GM03348 (cell line): ENCODE measurements at places on chromosomes 2 and 18.
A peak's percentile ranks its signal among the peaks of the same experiment; 100 is the strongest.

DNA sequence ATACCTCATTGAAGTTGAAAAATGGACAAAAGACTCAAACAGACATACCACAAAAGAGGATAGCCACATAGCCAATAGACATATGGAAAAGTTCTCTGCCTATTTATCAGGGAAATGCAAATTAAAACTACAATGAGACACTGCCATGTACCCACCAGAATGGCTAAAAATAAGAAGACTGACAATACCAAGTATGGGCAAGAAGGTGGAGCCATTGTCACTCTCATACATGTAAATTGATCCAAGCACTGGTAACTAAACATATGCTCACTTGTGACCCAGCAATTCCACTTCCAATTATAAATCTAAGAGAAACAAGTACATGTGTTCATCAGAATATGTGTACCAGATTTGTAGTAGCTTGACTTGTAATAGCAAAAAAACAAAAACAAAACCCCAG lies 4.6 kb downstream of the LOXHD1 start:
- no peak for DNase-seq

DNA sequence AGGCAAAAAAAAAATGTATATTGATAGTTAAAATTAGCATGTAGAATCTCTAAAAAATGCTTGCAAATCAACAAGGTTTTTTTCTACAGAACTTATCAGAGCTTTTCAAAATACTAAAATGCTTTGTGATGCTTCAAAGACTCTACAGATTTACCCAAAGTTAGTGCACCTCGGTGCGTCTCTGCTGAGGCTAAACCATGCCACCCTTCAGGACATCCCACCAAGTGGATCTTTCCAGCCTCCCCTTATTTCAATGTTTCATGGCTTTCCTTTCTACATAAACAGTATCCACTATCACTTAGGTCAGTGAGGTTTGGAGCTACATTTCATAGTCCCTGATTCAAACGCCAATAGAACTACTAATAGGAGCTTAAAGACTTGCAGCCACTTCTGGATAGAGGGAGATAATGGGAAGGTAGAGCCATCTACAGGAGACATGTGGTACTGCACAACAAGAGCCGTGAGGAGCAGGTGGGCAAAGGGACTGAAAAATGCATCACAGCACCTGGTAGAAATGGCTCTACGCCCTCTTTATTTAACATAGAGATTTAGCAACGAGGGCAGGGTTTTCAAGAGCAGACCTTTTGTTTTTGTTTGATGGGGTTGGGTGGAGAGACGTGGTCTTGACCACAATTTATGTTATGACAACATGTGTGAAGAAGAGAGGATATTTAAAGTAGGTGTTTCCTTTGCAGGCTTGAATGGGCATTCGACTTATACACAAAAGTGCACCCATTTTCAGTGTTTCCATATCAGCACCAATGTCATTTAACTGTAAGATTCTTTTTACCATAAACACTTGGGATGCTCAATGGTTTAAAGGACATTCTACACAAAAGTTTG lies 56.1 kb upstream of the SLC35G4 start:
- DNase-seq, result peak; percentile 79

DNA sequence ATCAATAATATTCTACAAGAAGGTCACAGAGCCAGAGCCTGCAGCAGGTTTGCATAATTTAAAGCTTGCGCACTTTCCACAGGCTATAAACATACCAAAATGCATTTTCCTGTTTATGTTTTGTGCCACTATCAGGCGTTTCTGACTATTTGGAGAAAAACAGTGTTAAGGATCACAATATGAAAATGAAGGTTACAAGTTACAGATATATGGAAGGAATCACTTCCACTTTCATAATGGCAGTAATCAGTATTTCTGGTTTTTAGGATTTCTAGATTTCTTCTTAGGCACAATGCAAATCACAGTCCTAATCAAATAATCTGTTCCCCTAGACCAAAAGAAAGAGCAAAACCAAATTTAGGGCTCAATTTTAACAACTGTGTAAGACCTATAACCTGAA lies 279.5 kb downstream of the NBAS start:
- no peak for DNase-seq

DNA sequence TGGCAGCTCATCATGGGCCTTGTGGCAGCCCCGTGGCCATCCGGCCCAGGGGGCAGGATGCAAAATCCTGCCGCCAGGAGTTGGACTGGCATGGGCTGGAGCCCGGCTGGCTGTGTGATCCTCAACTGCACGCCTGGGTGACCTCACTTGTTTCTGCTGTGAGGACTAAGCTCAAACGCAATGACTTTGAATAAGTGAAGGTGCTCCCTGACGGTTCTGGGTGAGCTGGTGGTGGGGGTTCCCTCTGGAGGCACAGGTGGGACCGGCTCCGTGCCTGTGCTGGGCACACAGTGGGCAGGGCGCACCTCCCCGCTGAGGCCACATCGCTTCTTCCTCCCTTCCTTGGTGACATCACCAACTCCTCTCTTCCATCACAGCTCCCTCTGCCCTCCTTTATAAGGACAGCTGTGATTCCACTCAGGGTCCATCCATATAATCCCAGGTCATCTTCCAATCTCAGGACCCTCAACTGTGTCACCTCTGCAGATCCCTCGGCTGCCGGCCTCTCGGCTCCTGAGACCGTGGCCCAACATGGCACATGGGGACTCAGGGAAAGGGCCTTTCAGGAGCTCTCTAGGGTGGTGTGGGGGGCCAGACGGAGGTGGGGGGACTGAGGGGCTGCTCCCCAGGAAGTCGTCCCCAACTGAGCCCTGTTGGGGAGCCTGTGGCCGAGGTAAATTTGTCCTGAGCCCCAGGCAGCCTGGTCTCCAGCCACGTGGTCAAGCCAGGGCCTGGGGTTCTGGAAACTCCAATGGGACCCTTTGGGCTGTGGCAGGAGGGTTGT lies 75.5 kb upstream of the ODC1 start:
- DNase-seq, result no peak

GRCh38 chr2:143311426-143311825 lies 182.2 kb downstream of the ARHGAP15 start:
- DNase-seq, result no peak

DNA sequence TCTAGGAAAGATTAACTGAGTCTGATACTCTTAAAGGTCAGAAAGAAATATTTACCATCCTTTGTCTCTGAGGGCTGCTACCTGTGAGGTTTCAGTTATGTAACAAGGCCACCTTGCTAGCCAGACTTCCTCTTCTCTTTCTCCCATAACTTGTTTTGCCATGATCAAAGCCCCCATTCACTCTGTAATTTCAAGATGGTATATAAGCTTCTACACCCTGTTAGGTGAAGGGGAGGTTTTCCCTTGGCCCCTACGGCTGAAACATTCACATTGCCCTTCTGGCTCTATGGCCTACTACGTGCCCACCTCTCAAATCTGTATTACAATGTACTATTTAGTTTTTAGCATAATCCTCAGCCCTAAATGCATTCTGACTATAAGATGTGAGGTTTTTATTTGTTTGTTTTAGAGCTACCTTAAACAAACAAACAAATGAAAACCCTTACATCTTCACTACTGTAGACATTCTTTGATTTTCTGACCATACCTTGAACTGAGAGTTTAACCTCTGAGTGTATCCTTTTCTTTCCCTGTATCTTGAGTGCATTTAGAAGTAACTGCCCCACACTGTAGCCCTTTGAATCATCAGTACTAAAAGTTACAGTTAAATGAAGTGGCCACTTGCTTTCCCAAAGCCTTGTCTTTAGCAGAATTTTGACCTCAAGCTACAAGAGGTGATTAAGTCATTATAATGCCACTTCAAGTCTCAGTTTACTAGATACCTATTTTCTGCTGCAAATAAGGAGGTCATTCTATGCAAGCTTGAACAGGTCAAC lies 332.2 kb downstream of the SOCS6 start:
- DNase-seq, result no peak

DNA sequence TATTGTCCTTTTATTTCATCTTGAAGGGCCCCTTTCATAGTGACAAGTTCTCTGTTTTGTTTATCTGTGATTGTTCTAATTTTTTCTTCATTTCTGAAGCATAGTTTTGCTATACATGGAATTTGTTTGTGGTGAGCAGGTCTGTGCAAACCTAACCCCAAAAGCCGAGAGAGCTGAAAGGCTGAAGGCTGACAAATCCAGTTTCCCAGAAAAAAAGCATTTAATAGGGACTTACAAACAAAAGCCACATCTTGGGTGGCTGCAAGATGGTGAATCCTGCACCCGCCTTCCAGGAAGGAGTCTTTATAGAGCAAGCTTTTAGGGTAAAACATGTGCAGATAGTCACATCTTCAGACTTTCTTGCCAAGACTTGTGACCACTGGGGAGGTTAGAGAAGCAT lies 473.4 kb upstream of the TRIB2 start:
- no peak for DNase-seq

GRCh38 chr2:242002944-242003343 lies 133.4 kb downstream of the RTP5 start:
- DNase-seq, result no peak

DNA sequence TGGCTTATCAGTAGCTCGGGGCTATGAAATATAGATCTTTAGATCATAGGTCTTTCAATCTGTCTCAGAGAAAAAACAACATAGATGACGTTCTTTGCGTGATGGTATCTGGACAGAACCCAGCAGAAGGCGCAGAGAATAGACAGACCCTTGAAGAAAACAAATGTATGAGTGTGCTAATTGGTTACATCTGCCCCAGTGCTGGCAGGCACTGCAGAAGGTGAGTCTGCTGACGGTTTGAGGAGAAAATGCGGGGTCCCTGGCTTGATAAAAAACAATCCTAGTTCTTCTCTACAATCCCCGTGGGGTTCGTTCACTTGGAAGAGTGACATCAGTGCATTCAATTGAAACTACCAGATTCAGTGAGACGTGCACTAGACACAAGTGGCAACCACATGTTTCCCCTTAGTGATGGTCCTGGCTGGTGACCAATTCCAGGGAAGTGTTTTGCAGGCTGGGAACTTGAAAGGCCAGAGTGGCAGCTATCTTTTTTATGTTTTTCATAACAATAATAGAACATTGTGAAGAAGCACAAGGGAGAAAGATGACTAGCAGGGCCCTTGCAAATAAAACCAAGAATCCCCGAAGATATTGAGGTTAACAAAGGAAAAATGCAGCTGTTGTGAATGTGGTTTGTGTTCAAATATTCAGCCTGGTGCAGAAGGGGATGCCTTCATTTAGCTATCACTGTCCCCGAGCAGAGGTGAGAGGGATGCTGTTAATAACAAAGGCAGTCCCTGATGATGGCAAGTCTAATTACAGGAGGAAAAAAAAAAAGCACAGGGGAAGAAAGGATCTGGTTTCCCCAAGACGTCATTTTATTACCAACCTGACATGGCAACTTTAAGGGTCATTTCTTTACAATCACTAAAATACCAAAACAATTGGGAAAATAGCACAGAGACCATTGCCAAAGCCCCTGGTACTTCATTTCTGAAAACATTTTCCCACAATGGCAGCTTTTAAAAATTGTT lies 337.6 kb upstream of the FIGN start:
- DNase-seq, result peak; percentile 13

DNA sequence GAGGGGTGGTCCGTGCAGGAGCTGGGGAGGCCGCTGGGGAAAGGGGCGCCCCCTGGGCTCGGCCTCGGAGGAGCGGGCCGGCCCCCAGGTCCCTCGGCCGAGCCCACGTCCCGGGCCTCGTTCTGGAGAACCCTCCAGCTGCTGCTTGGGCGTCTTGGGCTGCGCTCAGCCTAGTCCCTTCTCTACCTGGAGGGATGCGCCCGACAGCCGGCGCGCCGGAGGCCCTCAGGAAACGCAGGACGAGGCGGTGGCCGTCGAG lies 293 bp upstream of the D2HGDH start:
- no peak for DNase-seq
